ENCODE measurements at places on chromosomes 3 and 15. TPM values are rescaled to one million over a fixed set of nuclear protein-coding genes. Genes with fewer than 3 reads are reported as not detected.

DNA sequence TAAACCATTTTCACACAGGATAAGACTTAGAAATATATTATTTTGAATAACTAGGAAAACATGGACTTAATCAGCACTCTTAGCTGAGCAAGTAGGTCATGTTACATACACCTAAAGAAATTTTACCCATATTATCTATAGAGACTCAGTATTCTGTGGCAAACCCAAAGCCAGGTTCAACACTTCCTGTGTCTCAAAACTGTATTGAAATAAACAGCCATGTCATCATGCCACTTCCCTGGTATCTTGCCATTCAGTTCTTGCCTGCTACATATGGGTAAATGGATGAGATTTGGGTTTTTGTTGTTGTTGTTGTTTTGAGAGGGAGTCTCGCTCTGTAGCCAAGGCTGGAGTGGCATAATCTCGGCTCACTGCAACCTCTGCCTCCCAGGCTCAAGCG, 141.5 kb upstream of the PLXND1 start:
- peaks cover 22% of the 10 kb centered on the region for H3K4me1 ChIP-seq
- H3K36me3 ChIP-seq, result no peaks in the 10 kb centered on the region
- H3K4me3 ChIP-seq, result no peak overlapping the region

Gene ARPIN
- total RNA-seq, result 19.4 TPM

- no peaks in the 10 kb centered on the region for H3K27me3 ChIP-seq
- peaks cover 12% of the 10 kb centered on the region for H3K4me1 ChIP-seq
- no peaks in the 10 kb centered on the region for H3K36me3 ChIP-seq
- H3K4me3 ChIP-seq, result no peak overlapping the region
- H3K27ac ChIP-seq, result peak overlapping the region; percentile 64
These were observed 38.9 kb downstream of the ABI3BP start for GRCh38 chr3:100954199-100954935.

DNA sequence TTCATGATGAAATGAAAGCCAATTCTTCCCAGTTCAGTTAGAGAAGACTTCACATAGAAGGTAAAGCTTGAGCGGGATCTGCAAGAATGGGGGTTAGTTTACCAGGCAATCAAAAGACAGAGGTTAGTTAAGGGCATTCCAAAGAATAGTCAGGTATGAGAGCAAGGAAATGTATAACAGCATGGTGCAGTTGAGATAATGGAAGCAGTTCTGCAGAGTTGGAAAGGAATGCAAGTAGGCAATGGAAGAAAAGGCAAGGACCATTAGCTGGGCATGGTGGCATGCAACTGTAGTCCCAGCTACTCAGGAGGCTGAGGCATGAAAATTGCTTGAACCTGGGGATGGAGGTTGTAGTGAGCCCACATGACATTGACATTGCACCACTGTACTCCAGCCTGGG, 55.0 kb downstream of the LSAMP start:
- no peaks in the 10 kb centered on the region for H3K4me1 ChIP-seq
- no peaks in the 10 kb centered on the region for H3K27me3 ChIP-seq
- no peaks in the 10 kb centered on the region for H3K36me3 ChIP-seq

DNA sequence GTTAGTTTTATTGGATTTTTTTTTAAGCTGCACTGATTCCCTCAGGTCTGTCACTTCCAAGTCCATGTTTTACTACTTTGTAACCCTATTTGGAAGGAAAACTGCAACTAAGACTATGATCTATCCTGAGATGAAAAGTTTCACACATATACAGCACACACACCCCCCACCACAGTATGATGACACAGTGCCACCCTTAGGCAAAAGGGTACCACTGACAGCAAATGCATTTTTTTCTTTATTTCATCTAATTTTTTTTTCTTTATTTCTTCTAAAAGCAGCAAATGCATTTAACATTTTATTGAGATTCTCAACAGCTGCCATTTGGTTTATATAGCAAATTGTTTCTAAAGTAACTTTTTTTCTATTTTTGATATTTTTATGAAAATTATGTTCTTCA, 21.2 kb downstream of the NGRN start:
- no peaks in the 10 kb centered on the region for H3K36me3 ChIP-seq
- no peaks in the 10 kb centered on the region for H3K27me3 ChIP-seq
- DNase-seq, result peak; percentile 59

Gene USP50
- not detected for total RNA-seq

GRCh38 chr3:50100956-50101845, 12.5 kb downstream of the RBM5 start:
- no peak overlapping the region for H3K27ac ChIP-seq
- H3K4me3 ChIP-seq, result no peak overlapping the region
- peaks cover 100% of the 10 kb centered on the region for H3K36me3 ChIP-seq
- no peaks in the 10 kb centered on the region for H3K4me1 ChIP-seq

DNA sequence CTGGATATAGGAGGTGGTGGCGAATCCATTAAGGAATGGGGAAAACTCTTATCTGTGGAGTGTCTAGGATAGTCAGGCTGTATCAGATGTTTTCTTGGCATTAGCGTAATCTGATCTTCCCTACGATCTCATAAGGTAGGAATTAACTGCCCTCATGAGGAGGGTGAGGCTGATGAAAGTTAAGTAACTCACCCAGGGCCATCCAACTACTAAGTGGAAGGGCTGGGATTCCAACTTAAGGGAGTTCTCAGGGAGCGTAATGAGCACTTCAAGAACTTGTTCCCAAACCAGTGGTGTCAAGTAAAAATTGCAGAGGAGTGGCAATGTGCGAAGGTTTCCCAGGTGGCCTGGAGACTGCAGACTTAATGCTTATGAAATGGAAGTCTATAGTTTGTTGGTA, 55.9 kb upstream of the OSBPL11 start:
- H3K27ac ChIP-seq, result no peak overlapping the region
- no peaks in the 10 kb centered on the region for H3K36me3 ChIP-seq
- H3K4me1 ChIP-seq, result no peaks in the 10 kb centered on the region
- DNase-seq, result no peak
- no peaks in the 10 kb centered on the region for H3K27me3 ChIP-seq

All from stomach (tissue), 19 donors.